ENCODE measurements at places on chromosomes 5 and 9. TPM values are rescaled to one million over a fixed set of nuclear protein-coding genes. Genes with fewer than 3 reads are reported as not detected.
A peak's percentile ranks its signal among the peaks of the same experiment; 100 is the strongest.

The PLPPR1 gene
- total RNA-seq = not detected

The CAVIN4 gene
- total RNA-seq = not detected

The FAM200C gene
- 0.49 TPM for total RNA-seq

The SPINK6 gene
- total RNA-seq = not detected

The PCDHB7 gene
- total RNA-seq = not detected

The WDR31 gene
- 0.96 TPM for total RNA-seq

The PHF24 gene
- not detected for total RNA-seq

The PFN3 gene
- not detected for total RNA-seq

The CDK5RAP2 gene
- 94.9 TPM for total RNA-seq

- peaks cover 4% of the 10 kb centered on the region for H3K36me3 ChIP-seq
- H3K27ac ChIP-seq = no peak overlapping the region
- DNase-seq = no peak
Observed at GRCh38 chr5:65815161-65815560, 93.2 kb downstream of the NLN start.

GRCh38 chr9:95870352-95870751 is 5.1 kb upstream of the ERCC6L2 start:
- H3K36me3 ChIP-seq = peaks cover 58% of the 10 kb centered on the region
- DNase-seq = no peak
- H3K27me3 ChIP-seq = no peaks in the 10 kb centered on the region
- no peak overlapping the region for H3K4me3 ChIP-seq

DNA sequence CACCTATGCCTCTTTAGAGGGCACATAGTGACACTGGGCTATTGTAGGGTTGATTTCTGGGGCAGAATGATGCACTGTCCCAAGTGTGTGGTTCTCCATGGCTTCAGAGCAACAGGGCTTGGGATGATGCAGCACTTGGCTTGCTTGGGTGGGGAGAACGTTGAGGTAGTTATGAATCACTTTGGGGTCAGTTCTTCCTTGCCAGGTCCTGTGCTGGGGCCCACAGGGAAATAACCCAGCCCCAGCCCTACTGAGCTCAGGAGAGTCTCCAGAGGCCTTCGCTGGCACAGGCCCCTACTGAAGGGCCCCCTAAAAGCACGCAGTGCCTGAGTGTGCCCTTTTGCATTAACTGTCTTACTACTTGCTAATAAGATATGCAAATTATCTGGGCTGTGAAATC is 24.2 kb downstream of the JADE2 start:
- H3K27ac ChIP-seq = peak overlapping the region; percentile 89
- H3K4me3 ChIP-seq = no peak overlapping the region
- no peak for DNase-seq
- peaks cover 76% of the 10 kb centered on the region for H3K4me1 ChIP-seq
- H3K27me3 ChIP-seq = no peaks in the 10 kb centered on the region

GRCh38 chr5:6185574-6185973 is 192.8 kb downstream of the MED10 start:
- no peak for DNase-seq
- H3K4me3 ChIP-seq = no peak overlapping the region
- H3K4me1 ChIP-seq = no peaks in the 10 kb centered on the region
- no peaks in the 10 kb centered on the region for H3K27me3 ChIP-seq

- H3K4me3 ChIP-seq = no peak overlapping the region
- H3K27ac ChIP-seq = no peak overlapping the region
- H3K36me3 ChIP-seq = no peaks in the 10 kb centered on the region
- H3K27me3 ChIP-seq = no peaks in the 10 kb centered on the region
- peaks cover 2% of the 10 kb centered on the region for H3K4me1 ChIP-seq
Observed at GRCh38 chr9:114697951-114698351, 16.0 kb upstream of the TEX48 start.

DNA sequence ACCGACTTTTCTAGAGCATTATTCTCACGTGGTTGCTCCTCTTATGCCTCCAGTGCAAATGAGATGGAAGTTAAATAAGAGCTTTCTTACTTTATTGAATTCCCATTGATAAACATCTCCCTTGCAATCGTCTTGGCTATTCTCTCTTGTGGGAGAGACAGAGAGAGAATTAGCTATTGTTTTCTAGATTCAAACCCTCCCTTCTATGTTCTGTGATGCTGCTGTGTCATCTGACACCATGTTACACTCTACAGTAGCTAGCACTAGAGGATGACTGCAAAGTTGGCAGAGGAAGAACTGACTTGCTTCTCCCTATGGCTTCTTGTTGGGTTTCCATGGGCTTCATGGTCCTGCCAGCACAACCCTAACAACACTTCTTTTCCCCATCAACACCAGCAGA is 134.6 kb upstream of the RANBP3L start:
- DNase-seq = no peak
- H3K4me3 ChIP-seq = no peak overlapping the region
- no peaks in the 10 kb centered on the region for H3K4me1 ChIP-seq
- no peak overlapping the region for H3K27ac ChIP-seq
- H3K36me3 ChIP-seq = no peaks in the 10 kb centered on the region
- peaks cover 7% of the 10 kb centered on the region for H3K27me3 ChIP-seq

GRCh38 chr9:10525972-10526371 is 86.8 kb downstream of the PTPRD start:
- no peaks in the 10 kb centered on the region for H3K4me1 ChIP-seq
- DNase-seq = no peak
- H3K4me3 ChIP-seq = no peak overlapping the region
- H3K27ac ChIP-seq = no peak overlapping the region

- no peak for DNase-seq
- H3K36me3 ChIP-seq = no peaks in the 10 kb centered on the region
- H3K27me3 ChIP-seq = peaks cover 4% of the 10 kb centered on the region
- H3K27ac ChIP-seq = no peak overlapping the region
- no peak overlapping the region for H3K4me3 ChIP-seq
- H3K4me1 ChIP-seq = no peaks in the 10 kb centered on the region
Observed at GRCh38 chr9:84450029-84450428, 109.5 kb upstream of the SLC28A3 start.

DNA sequence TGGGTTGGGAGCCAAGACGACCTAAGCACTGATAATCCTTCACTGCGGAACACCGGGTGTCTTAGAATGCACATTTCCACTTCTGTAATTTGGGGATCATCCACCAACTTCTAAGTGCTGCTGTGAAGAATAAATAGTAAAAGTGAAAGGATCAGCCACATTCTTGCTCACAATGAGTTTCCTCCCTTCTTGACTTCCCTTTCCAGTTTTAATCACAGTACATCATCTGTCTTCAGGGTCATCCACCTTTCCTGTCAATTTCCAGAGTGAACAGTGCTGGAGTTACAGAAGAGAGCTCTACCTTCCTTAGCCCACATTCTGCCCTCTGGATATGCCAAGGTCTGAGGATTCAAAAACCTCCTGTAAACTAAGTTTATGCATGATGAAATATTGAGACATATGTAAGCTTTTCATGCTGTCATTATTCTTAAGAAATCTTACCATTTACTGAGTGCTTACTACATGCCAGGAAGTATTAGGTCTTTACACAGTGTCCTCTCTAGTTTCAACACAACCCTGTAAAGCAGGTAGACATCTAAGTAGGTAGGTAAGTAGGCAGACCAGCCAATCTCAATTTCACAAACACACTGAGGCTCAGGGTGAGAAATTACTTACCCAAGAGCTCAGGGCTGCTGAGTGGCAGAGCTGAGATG is 105.2 kb downstream of the CDK5RAP2 start:
- no peaks in the 10 kb centered on the region for H3K4me1 ChIP-seq
- no peaks in the 10 kb centered on the region for H3K27me3 ChIP-seq
- no peak overlapping the region for H3K27ac ChIP-seq
- DNase-seq = no peak

DNA sequence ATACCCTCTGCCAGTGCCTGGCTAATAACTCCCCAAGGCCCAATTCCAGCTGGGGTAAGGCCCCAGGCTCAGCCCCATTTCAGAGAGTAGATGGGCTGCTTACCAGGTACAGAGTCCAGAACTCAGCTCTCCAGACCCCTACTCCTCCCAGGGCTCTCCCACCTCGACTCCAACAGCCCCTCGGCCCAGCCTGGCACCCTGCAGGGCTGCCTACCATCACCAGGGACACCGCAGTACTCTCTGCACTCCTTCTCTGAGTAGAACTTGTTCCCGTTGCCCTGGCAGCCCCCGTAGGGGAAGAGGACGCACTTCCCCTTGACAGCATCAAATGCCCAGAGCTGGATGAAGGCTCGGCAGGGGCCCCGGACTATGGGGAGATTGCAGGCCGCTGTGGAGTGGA is 17.4 kb downstream of the AMBP start:
- no peak for DNase-seq
- H3K4me3 ChIP-seq = no peak overlapping the region
- peaks cover 8% of the 10 kb centered on the region for H3K4me1 ChIP-seq
- no peak overlapping the region for H3K27ac ChIP-seq
- H3K27me3 ChIP-seq = peaks cover 15% of the 10 kb centered on the region

DNA sequence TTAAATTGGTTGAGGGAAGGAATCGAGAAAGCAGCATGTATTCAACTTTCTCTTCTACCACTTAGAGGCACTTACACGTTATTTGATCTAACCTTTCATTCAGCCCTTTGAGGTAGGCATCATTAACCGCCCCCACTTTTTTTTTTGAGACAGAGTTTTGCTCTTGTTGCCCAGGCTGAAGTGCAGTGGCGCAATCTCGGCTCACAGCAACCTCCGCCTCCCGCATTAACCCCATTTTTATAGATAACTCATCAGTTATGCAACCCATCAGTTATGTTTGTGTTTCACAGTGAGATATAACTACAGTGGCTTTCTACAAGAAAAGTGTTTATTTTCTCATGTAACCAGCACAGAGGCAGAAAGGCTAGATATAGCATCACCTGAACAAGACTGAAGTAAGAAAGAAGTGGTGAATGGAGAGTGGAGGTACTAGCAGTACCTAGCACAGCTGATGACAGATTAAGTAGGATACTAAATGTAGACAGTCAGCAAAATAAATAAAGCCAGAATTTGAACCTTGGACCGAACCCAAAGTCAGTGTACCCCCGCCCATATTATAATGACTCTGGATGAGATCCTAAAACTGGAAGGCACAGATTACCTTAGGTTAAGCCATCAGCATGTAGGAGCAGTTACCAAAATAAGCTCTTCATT is 91.2 kb downstream of the PJA2 start:
- DNase-seq = no peak
- peaks cover 2% of the 10 kb centered on the region for H3K36me3 ChIP-seq
- H3K27ac ChIP-seq = no peak overlapping the region
- no peak overlapping the region for H3K4me3 ChIP-seq
- H3K27me3 ChIP-seq = no peaks in the 10 kb centered on the region

DNA sequence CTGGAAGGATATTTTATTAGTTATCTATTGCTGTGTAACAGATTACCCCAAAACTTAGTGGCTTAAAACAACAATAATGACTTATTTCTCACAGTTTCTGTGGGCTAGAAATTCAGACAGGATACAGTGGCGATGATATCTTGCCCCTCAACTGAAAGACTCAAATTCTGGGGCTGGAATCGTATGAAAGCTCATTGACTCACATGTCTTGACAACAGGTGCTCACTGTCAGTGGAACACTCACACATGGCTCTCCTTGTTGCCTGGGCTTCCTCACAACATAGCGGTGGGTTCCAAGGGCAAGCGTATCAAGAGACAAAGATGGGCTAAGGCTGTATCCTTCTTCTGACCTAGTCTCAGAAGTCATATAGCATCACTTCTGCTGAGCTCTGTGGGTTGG is 3.7 kb upstream of the GNPDA1 start:
- peak overlapping the region; percentile 51 for H3K4me3 ChIP-seq
- DNase-seq = no peak
- peak overlapping the region; percentile 95 for H3K27ac ChIP-seq
- no peaks in the 10 kb centered on the region for H3K36me3 ChIP-seq
- H3K27me3 ChIP-seq = no peaks in the 10 kb centered on the region

GRCh38 chr5:7668161-7668560 is 182.8 kb downstream of the CFAP90 start:
- H3K4me1 ChIP-seq = no peaks in the 10 kb centered on the region
- H3K27ac ChIP-seq = no peak overlapping the region
- no peak overlapping the region for H3K4me3 ChIP-seq
- no peaks in the 10 kb centered on the region for H3K36me3 ChIP-seq
- peaks cover 5% of the 10 kb centered on the region for H3K27me3 ChIP-seq
- no peak for DNase-seq

- DNase-seq = no peak
- H3K4me3 ChIP-seq = peak overlapping the region; percentile 2
- no peak overlapping the region for H3K27ac ChIP-seq
- peaks cover 7% of the 10 kb centered on the region for H3K4me1 ChIP-seq
- no peaks in the 10 kb centered on the region for H3K27me3 ChIP-seq
Observed at GRCh38 chr5:33840927-33841547, 50.8 kb downstream of the ADAMTS12 start.

DNA sequence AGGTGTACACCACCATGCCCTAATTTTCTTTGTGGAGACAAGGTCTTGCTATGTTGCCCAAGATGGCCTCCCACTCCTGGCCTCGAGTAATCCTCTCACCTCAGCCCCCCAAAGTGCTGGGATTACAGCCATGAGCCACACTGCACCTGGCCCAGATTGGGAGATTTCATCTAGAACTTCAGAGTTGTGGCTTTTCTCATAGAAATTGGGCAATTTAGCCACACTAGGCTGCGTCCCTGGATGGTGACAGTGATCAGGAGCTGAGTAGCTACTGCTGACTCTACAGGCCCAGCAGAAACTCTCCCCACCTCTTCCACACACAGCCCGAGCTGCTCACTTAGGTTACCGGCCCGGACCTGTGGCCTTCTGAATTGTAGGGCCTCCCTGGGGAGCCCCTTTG is 7.7 kb downstream of the PFN3 start:
- H3K27me3 ChIP-seq = no peaks in the 10 kb centered on the region
- H3K4me1 ChIP-seq = peaks cover 36% of the 10 kb centered on the region
- no peak for DNase-seq
- no peak overlapping the region for H3K4me3 ChIP-seq

DNA sequence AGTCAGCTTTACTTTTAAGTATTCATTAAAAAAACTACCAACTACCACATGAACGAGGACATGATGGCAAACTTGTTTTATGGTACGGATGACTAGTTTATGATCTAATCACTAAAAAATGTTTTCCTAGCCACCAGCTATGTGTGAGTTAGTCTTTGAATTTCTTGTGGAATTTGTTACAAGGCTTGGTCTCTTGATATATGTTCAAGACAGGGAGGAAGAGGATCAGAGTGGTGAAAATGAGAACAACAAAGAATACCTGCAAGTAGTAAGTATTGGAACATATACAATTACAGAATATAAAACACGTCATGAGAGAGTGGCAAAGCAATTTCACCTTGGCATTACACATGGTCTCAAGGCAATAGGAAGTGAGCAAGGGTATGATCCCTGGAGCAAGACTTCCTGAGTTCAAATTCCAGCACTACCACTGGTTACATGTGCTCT is 548.6 kb upstream of the TLE4 start:
- H3K36me3 ChIP-seq = no peaks in the 10 kb centered on the region
- H3K27ac ChIP-seq = no peak overlapping the region
- no peaks in the 10 kb centered on the region for H3K27me3 ChIP-seq

- peaks cover 27% of the 10 kb centered on the region for H3K4me1 ChIP-seq
- H3K27ac ChIP-seq = peak overlapping the region; percentile 82
- no peaks in the 10 kb centered on the region for H3K36me3 ChIP-seq
- H3K27me3 ChIP-seq = no peaks in the 10 kb centered on the region
Observed at GRCh38 chr5:5430136-5430535, 7.7 kb downstream of the ICE1 start.

- H3K36me3 ChIP-seq = no peaks in the 10 kb centered on the region
- H3K4me1 ChIP-seq = peaks cover 12% of the 10 kb centered on the region
Observed at GRCh38 chr5:159902444-159903121, 13.7 kb upstream of the ADRA1B start.
